ENCODE measurements at places on chromosomes 5 and 9.

DNA sequence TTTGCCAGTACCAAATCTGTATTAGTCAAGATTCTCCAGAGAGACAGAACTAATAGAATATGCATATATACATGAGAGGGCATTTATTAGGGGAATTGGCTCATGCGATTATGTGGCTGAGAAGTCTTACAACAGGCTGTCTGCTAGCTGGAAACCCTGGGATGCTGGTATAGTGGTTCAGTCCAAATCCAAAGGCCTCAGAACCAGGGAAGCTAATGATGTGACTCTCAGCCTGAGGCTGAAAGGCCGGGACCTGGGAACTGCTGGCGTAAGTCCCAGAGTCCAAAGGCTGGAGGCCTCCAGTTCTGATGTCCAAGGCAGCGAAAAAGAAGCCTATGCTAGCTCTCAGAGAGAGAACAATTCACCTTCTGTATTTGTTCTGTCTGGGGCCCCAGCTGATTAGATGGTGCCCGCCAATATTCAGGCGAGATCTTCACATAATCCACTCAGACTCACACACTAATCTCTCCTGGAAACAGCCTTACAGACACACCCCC is 84.1 kb downstream of the KIAA1958 start:
- no peak for DNase-seq

GRCh38 chr9:37410354-37410861 is 12.1 kb upstream of the GRHPR start:
- DNase-seq, result no peak

GRCh38 chr9:71984403-71984802 is 73.0 kb downstream of the C9orf85 start:
- DNase-seq, result no peak

DNA sequence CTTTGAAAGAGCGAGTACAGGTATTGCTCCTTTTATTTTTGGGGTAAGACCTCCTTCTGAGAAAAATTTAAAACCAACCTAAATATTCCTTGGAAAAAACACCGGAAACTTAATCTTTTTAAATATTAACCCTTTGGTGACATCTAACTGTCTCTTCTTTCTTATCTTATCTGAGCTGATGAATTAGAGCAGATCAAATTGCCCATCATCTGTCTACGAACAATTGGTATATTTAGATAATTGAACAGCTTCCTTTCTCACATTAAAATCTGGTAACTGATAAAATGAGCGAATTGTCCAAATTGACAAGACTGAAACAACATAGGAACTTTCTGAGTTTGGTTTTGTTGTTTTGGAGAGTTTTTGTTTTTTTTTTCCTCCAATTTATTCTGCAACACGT is 2.0 kb downstream of the ISL1 start:
- DNase-seq, result no peak

GRCh38 chr5:126799780-126800179 is 22.8 kb downstream of the LMNB1 start:
- DNase-seq, result no peak

GRCh38 chr5:158751961-158752655 is 347.6 kb downstream of the EBF1 start:
- DNase-seq, result no peak

DNA sequence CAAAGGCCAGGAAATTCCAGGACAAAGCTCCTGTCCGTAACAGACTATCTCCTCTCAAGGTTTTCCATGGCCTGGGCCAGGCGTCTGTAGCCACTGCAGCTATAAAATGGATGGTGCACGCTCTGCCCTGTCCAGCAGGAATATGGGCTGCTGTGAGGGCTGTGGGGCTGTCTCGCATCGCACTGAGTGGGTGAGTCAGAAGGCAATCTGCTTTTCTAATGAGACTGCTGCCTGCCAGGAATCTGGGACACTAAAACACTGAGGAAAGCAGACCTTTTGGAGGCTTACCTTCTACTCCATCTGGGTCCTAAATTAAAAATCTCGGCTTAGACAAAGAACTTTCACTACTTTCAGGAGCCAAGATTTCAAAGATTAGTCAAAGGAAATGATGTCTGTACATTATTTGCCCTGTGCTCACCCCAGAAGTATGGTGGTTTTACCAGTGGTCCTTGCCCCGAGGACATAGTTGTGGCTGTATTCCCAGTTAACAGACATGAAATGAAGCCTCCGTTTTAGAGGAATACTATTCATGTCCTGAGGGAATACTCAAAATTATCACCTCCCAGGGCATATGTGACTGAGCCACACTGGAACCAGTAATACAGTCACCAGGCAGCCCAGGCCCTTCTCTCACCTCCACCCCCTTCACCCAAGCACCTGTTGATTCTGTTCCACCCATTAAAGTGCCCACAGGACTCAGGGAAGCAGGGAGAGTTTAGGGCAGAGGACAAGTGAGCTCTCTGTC is 56.4 kb downstream of the PFDN1 start:
- no peak for DNase-seq

DNA sequence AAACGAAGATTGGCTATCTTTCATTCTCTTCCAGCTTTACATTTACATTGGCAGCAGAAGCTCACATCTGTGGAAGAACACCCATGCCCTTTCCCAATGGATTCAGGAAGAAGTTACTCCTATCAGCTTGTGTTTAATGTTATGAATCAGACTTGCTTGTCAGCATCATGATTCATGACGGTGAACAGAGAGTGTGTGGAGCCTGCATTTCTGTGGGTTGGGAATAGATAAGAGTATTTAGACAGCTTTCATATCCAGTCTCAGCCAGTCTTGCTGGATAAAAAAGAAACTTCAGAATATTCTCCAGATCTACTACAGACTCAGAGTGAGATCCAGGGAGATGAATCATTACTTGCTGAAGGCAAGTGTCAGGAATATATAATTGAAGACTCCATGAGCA is 812.9 kb upstream of the ZNF608 start:
- DNase-seq, result no peak

DNA sequence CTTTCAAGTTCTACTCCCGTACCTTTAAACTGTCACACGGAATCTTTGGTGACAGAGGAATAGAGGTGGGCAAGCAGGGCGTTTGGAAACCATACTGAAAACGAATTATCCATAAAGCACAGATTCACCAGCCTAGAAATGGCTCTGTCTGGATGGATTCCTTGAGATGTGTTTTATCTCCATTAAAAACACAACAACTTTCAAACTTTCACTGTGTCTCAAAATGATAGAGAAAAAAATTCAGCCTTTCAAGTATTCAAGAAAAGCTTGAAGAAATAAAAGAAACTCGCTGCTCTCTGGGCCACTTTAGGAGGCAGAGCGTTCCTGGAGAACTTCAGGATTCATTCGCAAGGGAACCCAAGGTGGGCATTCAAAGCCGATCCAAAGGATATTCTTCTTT is 589 bp upstream of the THBS4 start:
- no peak for DNase-seq

DNA sequence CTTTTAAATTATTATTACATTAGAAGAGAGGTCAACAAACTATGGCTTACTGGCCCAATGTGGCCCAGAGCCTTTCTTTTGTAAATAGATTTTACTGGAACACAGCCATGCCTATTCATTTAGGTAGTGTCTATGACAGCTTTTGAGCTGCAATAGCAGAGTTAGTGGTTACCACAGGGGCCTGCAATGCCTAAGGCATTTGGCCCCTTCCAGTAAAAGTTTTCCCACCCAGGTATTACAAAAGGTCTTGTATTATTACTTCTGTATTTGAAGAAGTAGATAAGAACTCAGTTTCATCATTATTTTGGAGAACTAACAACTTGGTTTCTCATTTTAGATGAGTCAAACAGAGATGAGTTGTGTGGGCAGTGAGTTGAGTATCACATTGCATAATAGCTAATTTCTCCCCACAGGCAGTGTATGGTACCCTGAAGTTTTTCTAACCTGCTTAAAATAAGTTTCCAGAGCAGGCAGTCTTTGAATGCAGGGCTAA is 9.5 kb downstream of the MTRR start:
- no peak for DNase-seq

DNA sequence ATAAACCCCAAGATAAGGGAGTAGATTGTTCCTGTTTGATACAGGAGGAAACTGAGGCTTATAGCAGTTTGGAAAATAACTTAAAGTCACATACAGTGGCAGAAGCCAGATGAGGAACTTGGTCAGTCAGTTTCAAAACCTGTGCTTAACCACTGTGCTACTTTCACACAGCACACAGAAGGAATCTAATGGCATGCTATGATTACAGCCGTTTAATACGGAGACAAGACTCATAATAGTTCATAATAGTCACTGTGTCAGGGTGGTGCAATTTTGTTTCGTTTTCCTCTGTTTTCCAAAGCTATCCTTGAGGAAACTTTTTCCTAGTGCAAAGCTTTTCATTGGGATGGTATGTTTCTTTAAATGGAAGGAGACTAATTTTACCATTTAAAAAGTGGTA is 112.3 kb downstream of the GCNT1 start:
- DNase-seq, result no peak

DNA sequence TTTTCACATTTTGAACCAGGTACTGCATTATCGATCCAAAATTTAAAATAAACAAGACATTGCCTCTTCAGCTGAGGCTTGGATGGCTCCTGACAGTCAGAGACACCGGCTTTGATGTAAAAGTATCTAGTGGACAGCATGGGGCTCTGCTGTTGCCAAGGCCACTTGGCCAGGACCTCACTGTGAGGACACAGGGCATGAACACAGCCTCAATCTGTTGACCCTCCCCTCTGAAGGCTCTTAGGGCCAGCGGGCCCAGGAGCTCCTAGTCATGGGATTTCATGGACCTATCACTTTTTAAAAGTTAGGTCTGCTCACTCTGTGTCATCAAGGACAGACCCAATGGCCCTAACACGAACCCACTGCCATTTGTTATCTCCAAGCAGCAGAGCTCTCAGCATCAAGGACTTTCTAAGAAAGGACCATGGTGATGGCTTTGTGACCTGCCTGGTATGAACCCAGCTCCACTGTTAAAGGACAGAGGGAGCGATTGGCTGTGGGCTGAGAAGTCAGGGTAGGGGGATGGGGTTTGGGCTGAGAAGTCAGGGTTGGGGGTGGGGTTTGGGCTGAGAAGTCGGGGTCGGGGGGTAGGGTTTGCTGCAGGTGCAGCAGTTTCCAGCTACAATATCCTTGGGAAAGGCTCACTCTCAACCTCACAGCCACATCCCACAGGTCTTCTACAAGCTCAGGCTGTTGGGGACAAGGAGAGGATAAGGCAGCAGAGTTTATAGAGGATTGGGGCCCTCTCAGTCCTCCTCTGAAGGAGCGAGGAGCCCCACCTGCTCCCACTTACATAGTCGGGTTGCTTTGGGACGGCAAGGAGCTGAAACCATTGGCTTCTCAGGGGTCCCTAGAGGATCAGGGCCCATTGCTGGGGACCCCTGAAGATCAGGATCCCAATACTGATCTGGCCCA is 146.8 kb downstream of the BARX1 start:
- no peak for DNase-seq

GRCh38 chr5:65482736-65483545 is 1.2 kb upstream of the ADAMTS6 start:
- DNase-seq, result no peak

GRCh38 chr5:3346111-3346820 is 249.4 kb upstream of the IRX1 start:
- no peak for DNase-seq

- DNase-seq, result no peak
Measured at GRCh38 chr5:177565046-177565445, 10.7 kb upstream of the FAM193B start.
